ENCODE measurements at places on chromosomes 2 and 18.
A peak's percentile ranks its signal among the peaks of the same experiment; 100 is the strongest.

DNA sequence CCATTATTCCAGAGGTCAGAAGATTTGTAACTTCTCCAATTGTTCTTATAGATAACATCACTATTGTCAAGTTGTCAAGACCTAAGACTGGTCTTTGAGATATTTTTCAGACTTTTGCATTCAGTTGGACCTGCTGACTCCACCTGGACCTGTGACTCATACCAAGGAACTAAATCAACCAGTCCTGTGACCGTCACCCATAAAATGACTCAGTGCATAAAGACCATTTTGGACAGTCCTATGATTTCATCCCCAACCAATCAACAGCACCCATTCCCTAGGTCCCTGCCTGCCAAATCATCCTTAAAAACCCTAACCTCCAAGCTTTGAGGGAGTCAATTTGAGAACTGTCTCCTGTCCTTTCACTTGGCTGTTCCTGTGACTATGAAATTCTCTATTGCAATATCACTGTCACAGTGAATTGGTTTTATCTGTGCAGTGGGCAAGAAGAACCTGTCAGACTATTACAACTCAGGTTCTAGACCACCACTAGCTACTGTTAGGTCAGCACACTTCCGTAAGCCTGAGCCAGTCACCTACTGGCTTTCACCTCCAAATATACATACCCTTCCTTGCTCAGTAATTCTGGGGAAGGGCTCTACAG is 17.1 kb downstream of the DPP4 start:
- no peaks in the 10 kb centered on the region for H3K36me3 ChIP-seq
- DNase-seq = no peak
- no peaks in the 10 kb centered on the region for H3K4me1 ChIP-seq
- H3K27ac ChIP-seq = no peak overlapping the region
- no peak overlapping the region for H3K4me3 ChIP-seq
- no peaks in the 10 kb centered on the region for H3K27me3 ChIP-seq

GRCh38 chr2:41000374-41000773 is 548.5 kb upstream of the SLC8A1 start:
- DNase-seq = no peak
- no peaks in the 10 kb centered on the region for H3K36me3 ChIP-seq
- no peaks in the 10 kb centered on the region for H3K4me1 ChIP-seq
- H3K27ac ChIP-seq = no peak overlapping the region
- no peaks in the 10 kb centered on the region for H3K27me3 ChIP-seq

DNA sequence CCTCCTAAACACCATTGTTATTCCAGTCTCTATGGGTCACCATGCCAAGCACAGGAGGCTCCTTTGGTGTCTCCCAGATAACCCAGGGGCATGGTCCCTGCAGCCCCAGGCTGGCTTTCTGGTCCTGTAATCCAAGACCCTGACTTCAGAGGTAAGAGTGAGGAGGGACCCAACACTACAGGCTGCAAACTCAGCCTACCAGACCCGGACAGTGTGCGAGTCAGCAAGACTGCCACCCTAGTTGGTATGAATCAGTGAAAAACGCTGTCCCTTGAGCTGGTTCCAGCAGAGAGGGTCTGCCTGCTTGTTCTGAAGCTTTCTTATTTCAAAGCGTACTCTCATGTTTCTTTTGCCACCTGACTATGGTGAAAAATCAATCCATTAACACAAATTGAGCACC is 47.6 kb upstream of the ZFP36L2 start:
- no peaks in the 10 kb centered on the region for H3K36me3 ChIP-seq
- peaks cover 94% of the 10 kb centered on the region for H3K4me1 ChIP-seq
- H3K27me3 ChIP-seq = no peaks in the 10 kb centered on the region
- peak overlapping the region; percentile 93 for H3K27ac ChIP-seq
- no peak overlapping the region for H3K4me3 ChIP-seq
- DNase-seq = peak; percentile 46

DNA sequence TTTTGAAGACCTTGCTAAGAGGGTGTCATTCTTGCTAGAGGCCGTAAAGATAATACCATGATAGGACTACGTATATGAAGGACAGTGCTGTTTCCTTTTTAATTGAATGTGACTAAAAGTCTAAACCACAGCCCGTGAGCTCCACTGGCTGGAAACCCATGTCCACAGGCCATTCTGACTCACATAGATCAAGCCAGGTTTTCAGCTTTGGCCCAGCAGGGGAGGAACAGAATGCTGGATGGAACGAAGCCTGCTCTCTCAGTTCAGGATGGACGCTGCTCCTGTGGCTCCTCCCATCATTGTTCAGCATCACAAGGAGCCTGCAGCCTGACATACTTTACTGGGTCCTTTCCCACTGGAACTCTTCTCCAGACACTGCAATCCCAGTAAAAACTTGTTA is 47.6 kb downstream of the ALPK2 start:
- no peaks in the 10 kb centered on the region for H3K36me3 ChIP-seq
- H3K27ac ChIP-seq = no peak overlapping the region
- no peaks in the 10 kb centered on the region for H3K4me1 ChIP-seq
- no peaks in the 10 kb centered on the region for H3K27me3 ChIP-seq
- no peak for DNase-seq
- no peak overlapping the region for H3K4me3 ChIP-seq

Measured in thyroid gland (tissue), 4 donors.